ENCODE measurements at places on chromosomes 5 and 9.

GRCh38 chr5:113451797-113452196 lies 17.0 kb upstream of the TSSK1B start:
- DNase-seq = peak; percentile 33

DNA sequence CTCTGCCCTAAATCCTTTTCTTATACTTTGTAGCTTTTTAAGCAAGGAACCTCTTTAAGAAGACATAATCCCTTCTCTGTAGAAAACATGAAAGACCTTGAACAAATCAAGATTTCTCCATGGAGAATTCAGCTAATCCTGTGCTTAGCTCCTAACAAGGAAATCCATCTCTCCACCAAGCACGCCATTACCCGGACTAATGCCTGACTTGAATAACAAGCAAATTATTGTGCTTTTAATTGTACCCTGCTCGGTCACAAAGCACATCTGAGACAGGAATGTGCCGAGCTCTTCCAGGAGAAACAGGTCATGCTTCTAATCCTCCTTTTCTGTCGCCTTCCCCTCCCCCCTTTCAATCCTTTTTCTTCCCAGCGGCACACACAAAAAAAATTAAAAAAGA lies 141.3 kb downstream of the PSAT1 start:
- DNase-seq = no peak

GRCh38 chr5:157245886-157246285 lies 20.0 kb upstream of the CYFIP2 start:
- no peak for DNase-seq

DNA sequence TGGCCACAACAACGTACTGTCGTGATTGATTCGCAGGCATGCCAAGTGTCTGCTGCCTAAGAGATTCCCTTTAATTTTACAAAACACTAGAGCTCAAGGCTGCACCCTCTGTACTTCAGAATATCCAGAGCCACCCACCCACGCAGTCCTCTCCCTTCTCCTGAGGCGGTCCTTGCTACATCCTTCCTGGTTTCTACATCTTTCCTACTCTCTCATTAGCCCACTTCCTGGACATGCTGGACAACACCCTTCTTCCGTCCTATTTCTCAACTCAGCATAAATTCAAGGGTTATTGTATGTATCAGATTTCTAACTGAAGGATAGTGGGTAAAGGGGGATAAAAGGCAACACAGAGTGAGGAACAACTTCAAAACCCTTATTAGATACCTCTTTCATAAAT lies 148.4 kb upstream of the MAP3K1 start:
- no peak for DNase-seq

GRCh38 chr5:9249231-9249630 lies 296.6 kb downstream of the SEMA5A start:
- no peak for DNase-seq

- no peak for DNase-seq
Measured at GRCh38 chr9:115423646-115424045, 305.7 kb upstream of the TNC start.
